ENCODE measurements at places on chromosomes 3 and 15.

DNA sequence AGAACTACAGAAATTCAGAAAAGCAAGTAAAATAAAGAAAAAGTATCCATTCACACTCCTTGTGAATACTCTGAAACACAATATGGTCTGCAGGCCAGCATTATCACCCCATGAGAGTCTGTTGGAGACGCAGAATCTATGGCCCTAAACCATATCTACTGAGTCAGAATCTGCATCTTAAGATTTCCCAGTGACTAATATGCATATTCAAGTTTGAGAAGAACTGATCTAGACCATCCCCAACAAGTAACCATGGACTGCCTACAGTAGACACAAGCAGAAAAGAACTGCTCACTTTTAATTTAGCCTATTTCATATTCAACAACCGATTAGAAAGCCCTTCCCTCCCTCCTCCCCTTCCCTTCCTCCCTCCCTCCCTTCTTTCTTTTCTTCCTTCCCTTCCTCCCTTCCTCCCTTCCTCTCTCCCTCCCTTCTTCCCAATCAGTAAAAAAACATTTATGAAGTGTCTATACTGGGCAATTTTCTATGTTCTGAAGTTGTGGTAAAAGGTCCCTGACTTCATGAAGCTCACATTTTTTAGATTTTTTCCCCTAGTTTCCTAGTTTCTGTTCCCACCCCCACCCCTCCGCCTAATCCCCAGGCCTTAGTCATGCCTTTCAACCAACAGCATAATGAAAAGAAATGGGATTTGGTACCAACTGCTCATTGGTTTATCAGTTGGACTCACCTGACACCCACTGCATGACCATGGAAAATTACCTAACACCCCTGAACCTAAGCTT lies 125.2 kb downstream of the CNTN3 start:
- ATAC-seq, result no peak

DNA sequence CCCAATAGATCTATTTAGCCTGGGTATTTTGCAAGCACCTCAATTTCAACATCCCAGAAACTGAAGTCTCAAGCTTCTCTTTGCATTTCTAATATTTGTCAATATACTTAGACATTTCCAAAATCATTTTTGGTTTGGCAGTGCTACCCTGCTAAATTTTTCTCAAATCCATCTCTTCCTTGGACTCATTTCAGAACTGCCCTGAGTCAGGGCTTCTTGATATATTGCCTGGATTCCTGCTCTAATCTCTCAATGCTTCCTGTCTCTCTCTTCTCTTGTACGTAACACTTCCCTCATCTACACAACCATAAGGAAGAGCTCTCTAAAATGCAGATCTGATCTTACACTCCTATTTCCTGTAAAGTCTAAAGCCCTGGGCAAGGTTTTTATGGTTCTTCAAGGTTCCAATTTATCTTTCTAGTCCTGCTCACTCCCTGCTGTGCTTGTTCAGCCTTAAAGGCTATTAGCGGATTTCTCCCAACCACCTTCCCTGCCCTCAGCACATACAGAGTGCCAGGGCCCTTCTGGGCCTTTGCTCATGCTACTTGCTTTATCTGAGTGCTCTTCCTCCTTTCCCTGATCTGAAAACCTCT lies 53.0 kb upstream of the MME start:
- ATAC-seq, result no peak

- no peak for ATAC-seq
Observed at GRCh38 chr3:48065035-48065434, 48.8 kb upstream of the MAP4 start.

DNA sequence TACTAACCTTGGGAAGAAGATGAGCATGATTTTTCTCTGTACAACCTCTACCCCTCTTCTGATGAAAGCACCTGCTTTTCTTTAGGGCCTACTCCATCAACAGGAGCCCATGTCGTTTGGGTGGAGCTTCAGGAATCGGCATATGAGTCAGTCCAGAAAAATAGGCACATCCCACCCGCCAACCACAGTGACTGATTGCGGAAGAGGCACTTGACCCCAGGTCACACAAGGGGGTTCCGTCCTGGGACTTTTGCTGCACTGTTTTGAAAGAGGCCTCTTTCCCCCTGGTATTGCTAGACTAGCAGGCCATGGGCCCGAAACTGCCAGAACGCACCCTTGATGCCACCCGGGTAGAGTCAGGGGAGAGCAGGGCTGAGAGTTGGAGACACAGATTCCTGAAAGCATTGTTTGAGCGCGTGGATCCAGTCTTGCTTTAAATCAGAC lies 19.3 kb upstream of the NRROS start:
- ATAC-seq, result peak; percentile 66

GRCh38 chr3:81758275-81758674 lies 3.2 kb downstream of the GBE1 start:
- no peak for ATAC-seq

Data from stimulated activated memory B cell treated with anti-CD40 and anti-IgM and Interleukin-4, amounts not matched to agents 10 μg/mL and 1 μg/mL and 100 μg/mL, for 72 hours (primary cell).